ENCODE measurements at places on chromosomes 11 and 22.
A peak's percentile ranks its signal among the peaks of the same experiment; 100 is the strongest.

DNA sequence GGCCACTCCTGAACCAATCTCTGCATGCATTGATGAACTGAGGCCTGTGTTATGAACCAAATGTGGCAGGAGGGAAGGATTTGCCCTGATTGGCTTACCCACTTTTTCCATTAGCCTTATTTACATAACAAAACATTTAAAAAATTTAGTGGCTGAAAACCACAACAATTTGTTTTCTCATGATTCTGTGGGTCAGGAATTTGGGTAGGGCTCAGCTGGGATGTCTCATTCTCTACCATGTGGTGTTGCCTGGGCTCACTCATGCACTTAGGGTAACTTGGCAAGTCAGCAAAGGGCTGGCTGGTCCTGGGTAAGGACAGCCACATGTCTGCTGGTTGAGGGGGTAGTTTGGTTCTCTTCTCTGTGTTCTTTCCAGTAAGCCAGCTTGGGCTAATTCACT lies 35.1 kb upstream of the CYP2R1 start:
- no peak for DNase-seq

DNA sequence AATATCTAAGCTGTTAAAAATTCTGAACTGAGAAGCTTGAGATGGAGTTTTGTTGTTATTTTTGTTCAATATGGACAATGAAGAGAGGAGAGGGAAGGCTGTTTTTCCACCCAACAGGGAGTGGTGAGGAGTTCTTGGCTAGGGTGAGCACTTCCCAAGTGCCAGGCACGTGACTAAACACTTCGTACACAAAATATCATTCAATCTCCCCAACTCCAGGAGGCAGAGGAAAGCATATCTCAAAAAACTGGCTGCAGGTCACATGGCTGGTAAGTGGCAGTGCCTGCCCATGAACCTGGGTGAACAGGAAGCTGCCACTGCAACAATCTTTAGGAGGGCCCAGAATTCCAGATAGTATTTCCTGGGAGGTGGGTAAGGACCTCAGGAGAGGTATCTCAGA lies 11.6 kb downstream of the ELF5 start:
- no peak for DNase-seq

DNA sequence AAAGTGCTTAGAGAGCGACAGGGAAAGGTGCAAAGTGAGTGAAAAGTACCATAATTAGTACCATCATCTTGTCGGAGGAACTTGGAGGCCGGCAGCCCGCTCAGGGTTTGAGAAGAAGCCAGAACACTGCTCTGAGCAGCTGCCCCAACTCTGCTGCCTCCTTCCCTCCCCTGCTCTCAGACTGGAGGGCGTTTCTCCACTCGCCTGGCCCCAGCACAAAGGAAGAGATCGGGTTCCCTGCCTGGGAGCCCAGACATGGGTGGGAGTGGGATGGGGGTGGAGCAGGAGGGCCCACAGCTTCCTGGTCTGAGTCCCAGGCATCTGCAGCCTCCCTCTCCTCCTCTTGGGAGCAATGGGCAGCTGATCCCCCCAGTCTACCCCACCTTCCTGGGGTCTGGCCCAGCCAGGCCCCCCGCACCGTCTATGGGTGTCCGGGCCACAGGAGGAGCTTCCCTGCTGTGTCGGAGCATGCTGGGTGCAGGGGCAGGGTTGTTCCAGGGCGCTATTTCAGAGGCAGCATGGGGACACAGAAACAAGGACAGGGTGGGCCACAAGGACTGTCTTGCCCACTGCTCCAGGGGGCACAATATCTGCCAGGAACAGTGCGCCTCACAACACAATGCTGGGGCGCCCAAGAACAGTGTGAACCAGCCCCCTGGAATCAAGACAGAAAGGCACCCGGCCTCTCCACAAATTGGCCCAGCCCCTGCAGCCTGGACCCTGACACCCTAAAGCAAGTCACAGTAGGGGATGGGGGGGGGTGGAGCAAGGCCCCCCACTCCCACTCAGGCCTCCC lies 4.8 kb downstream of the LIF start:
- no peak for DNase-seq

- DNase-seq: no peak
Observed at GRCh38 chr22:25452116-25452700, 112.3 kb upstream of the GRK3 start.

DNA sequence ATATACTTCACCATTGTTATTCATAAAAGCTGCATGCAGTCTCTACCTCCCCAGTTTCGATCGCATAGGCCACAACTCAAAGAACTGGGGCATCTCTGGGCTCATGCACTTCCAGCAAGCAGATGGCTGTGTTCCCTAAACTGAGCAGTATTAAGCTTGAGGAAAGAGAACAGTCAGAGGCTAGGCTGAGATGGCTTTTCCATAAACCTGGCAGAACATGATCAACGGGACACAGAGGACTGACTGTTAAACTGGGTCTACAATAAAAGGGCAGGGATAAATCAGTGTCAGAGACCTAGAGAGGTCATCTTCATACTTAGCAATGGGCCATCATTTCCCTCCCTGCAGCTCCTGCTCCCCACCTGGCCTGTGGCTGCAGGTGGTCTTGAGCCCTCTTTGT lies 171.0 kb upstream of the NECTIN1 start:
- DNase-seq: no peak

GRCh38 chr11:8586184-8586583 lies 7.8 kb downstream of the STK33 start:
- no peak for DNase-seq

- DNase-seq: no peak
Observed at GRCh38 chr11:27100534-27100933, 59.9 kb downstream of the BBOX1 start.

DNA sequence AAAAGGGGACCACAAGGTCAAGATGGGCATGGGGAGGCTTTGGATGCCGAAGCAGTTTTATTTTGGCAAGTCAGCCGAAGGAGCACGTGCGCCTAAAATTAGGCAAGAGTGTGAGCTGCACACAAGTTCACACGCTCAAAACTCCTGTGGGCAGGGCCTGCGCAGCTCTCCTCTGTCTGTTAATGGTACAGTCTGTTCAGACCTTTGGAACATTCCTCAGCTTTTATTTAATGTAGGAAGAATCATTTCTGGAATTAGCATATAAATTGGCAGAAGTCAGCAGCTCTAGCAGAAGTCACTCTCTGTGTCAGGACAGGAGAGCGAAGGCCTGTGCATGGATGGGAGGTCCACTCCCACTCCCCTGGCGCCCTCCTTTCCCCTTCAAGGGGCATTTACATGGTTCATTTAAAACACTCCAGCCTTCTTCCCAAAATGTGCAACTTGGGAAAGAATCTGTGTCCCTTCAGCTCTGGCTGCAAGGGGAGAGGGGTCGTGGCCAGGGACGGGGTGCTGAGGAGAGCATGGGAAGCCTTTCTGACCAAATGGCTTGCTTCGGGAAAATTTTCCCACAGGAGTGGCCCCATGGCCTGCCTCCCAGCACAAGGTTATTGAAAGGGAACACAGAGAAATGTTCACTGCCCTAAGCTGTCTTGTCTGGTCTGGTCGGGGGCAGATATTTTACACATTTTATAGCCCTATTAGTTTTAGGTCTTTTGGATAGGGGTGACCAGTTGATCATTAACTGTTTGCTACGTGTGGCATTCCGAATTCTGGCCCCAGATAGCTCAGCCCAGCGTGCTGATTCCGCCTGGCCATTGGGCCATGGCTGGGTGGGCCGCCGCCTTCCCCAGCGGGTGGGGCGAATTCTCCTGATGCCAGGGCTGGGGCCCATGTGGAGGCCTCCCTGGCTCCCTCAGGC lies 43.9 kb upstream of the SMIM38 start:
- DNase-seq: no peak

GRCh38 chr11:128467610-128468041 lies 119.7 kb downstream of the ETS1 start:
- peak; percentile 53 for DNase-seq

GRCh38 chr11:95584589-95584988 lies 205.0 kb downstream of the FAM76B start:
- no peak for DNase-seq

GRCh38 chr11:113579292-113579940 lies 104.2 kb upstream of the DRD2 start:
- DNase-seq: no peak

- DNase-seq: no peak
Observed at GRCh38 chr22:24683691-24684090, 80.7 kb downstream of the GGT1 start.

DNA sequence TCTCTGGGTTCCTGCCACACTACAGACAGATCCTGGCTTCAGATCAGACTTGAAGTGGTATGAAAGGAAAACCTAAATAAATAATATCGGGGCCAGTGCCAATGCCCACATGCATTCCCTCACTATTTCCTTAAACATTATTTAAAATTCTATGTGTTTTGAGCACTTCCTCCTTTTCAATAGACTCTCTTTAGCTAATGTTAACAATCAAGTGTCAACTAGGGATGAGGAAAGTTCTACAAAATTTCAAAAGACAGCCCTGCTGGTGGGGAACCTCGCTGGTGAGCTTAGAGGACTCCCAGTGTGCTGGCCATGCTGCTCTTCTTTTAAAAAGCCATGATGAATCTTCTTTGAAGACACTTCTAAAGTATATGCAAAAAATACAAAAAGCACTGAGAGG lies 87.5 kb downstream of the ENTHD1 start:
- no peak for DNase-seq

DNA sequence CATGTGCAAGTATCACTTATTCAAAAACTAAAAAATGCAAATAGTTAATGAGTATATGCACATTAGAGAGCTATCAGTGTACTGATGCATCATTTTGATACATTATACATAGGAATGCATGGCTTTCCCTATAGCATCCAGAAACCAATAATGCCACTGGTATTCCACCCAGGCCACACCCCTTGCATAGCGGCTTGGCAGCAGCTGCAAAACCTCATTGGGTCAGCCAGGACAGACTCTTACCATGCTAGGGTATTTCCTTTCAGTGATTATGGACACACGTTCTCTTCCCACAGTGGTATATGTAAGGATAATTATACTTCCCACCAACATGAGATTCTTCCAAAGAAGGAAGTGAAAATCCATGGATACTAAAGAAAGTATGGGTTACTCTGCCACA lies 145.9 kb upstream of the PITPNB start:
- no peak for DNase-seq

GRCh38 chr11:62497132-62497801 lies 49.3 kb downstream of the AHNAK start:
- no peak for DNase-seq

DNA sequence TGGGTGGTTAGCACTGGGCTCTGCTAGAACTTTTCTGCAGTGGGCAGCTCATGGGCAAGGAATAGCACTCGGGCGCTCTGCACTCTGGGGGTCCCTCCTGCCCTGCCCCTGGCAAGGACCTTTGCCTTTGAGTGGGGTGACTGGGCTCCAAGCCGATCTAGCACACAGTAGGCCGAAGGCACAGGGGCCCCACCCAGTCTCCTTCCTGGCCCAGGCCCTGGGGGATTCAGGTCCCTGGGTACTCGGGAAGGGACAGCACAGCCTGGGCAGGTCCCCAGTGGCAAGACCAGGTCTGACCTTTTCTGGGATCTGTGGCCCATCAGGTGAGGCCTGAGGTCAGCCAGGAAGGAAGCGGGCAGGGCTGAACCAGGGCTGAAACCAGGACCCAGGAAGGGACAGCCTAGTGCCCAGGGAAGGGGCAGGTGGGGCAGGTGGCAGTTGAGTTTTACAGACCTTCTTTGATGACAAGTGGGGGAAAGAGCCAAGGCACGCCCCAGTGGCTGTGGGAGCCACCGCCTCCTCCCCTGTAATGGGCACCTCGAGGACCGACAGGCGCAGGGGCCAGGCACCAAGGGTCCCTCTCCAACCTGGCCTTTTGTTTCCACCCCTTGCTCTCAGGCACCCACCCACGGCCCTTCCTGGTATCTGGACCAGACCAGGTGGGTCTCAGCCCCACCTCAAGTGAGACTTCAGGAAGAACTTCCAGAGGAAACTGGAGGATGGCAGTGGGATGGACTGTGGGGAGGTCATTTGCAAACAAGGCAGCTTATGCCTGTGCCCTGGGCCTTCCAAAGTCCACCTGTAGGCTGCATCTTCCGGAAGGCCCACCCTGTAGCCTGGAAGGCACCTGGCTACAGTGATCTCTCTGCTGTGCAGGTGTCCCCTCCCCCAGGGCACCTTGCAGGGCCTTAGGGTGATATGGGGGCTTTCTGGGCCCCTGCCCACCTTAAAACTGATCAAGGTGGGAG lies 883 bp upstream of the AIFM3 start:
- no peak for DNase-seq

DNA sequence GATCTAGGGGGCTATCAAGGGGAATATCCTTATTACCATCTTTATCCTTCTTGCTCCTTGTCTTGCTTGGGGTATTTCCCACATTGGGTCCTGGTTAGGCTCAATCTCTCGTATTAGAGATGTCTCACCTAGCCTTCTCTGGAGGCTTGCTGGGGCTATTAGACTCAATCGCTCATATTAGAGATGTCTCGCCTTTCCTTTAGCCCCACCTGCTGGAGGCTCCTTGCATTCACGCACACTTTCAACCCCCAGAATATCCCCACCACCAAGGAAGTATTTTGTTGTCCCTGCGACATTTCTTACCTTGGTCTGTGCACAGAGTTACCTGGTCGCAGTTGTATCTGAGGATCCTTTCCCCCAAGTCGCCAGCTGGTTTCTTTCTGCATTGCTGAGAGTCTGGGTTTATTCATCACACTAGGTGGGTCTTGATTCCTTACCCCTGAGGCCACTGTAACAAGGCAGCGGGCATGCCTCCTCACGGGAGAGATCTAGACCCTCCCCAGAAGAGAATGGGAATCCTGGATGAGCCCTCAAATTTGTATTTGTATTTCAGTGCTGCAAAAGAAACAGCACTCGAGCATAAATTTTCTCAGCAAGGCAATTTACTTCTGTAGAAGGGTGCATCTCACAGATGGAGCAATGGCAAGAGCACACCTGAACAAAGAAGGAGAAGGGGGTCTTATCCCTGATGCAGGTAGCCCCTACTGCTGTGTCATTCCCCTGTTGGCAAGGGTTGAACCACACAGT lies 15.9 kb upstream of the HYLS1 start:
- peak; percentile 8 for DNase-seq

- DNase-seq: no peak
Observed at GRCh38 chr22:31229402-31230079, 17.4 kb downstream of the LIMK2 start.

DNA sequence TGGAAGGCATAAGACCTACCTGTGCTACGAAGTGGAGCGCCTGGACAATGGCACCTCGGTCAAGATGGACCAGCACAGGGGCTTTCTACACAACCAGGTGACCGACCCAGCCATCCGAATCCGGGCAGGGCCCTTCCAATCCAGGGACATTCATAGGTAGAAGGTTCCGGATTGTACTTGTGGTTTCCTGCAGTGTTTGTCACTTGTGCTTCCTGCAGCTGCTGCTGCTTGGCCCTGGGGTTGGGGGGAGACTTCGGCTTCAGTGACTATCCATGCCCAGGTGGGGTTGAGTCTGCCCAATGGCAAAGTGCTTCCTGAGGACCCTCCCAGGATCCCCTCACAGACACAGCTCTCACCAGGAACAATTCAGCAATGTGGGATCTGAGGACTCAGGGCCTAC lies 2.2 kb downstream of the APOBEC3A start:
- DNase-seq: no peak
